ENCODE measurements at places on chromosomes 3 and 15. TPM values are rescaled to one million over a fixed set of nuclear protein-coding genes. Genes with fewer than 3 reads are reported as not detected.

- no peak for DNase-seq
Observed at GRCh38 chr3:21889166-21889565, 138.2 kb upstream of the ZNF385D start.

DNA sequence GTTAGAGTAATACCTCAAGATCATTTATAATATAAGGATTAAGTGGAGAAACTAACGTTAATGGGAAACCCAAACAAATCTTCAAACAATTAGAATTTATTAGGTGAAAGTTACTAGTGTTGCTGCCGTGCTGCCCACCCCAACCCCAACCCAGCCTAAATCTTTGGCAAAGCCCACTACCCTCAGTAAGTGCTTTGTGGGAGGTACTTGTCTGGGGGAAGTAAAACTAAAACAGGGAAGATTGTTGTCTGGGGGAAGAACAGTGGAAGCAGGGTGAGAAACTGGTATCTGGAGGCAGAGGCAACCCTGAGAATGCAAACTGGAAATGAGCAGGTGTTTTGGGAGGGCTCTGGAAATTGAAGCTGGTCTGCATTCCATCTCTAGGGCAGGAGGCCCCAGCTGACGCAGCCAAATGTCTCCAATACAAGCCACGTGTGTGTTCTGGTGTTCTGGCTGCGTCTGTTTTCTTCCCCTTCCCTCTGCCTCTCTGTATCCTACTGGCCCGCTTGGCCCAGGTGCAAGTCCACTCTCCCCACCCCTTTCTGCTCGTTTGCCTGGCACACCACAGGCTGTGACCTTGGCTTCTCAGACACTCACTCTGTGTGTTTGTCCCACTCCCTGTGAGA, 32.7 kb downstream of the FEM1B start:
- DNase-seq, result no peak

Gene CLDN16
- total RNA-seq, result not detected

DNA sequence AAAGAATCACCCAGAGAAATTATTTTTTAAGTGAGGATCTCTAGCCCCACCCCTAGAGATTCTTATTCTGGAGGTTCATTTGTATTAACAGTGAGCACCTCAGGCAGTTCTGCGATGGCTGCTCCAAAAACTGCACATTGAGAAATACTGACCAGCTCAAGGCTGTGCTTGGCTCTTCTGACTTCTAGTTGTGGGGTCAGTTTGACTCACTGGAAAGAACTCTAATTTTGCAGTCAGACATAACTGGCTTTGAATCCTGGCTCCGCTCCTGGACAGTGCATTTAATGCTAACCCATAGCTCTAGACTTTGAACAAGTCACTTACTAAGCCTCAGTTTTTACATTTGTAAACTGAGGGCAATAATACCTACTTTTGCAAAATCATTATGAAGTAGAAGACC, 123.6 kb upstream of the SKOR1 start:
- no peak for DNase-seq

Gene PDZRN3
- total RNA-seq, result 9.5 TPM

DNA sequence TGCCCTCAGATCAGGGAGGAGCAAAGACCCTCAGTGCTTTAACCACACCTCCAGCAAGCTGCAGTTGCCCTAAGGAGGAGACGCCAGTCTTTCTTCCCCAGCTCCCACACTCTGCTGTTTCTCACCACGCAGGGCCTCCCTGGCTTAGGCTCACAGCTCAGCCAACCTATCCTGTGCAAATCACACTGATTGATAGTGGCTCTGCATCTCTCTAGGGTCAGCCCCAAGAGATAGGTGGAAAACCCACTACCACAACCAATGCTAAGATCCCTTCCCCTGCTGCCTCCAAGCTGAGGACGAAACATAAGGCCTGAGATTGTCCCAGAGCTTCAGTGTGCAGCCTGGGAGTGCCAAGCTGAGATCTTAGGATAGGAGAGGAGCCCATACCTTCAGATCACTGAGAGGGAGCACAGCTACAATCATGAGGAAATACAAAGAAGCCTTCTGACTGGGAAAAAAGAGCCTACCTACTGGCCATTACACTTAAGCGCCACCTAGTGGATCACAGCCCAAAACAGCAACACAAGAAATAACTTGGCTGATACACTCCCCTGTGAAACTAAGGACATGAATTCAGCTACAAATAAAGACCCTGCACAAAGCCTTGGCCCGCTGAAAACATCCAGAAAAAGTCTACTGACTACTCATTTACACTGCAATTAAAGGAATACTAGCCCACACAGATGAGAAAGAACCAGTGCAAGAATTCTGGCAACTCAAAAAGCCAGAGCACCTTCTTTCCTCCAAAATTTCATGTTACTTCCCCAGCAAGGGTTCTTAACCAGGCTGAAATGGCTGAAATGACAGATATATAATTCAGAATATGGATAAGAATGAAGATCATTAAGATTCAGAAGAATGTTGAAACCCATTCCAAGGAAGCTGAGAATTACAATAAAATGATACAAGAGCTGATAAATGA, 271.5 kb upstream of the DCBLD2 start:
- peak; percentile 71 for DNase-seq

- DNase-seq, result no peak
Observed at GRCh38 chr3:46052531-46052930, 25.2 kb upstream of the XCR1 start.

- DNase-seq, result peak; percentile 44
Observed at GRCh38 chr3:170483485-170484262, 65.0 kb downstream of the CLDN11 start.

- DNase-seq, result no peak
Observed at GRCh38 chr3:48039487-48040190, 23.4 kb upstream of the MAP4 start.

DNA sequence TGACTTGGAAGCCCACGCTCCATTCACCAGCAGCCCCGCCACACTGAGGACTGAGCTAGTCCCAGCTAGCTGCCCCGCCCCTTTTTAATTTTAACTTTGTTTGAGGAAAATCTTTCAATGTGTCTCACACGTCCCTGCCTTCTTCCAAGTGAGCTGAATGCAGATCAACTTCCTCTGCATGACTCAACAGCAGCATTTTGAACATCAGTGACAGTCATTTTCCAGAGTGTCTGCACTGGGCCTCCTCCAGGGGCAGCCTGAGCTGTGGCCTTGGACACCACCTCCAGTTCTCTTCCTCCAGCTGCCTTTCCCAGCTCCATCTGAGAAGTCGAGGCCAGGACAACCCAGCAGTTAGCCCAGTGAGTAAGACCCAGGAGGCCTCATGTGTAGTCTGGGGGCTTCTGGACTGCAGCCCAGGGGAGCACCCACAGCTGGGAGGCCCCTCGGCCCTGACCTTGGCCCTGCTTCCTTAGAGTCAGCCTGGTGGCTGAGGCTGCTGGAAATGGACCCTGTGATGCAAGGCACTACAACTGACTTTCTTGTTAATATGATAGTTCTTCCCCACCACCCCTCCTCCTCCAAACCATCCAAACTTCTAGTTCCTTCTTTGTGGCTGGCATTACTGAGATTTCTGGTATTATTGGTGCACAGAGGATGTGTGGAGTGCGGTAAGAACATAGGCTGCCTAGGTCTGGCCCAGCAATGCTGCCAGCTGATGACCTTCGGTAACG, 21.4 kb upstream of the ESYT3 start:
- DNase-seq, result no peak

Gene SNTN
- total RNA-seq, result not detected

- DNase-seq, result no peak
Observed at GRCh38 chr3:38599886-38600285, 49.6 kb downstream of the SCN5A start.

- DNase-seq, result no peak
Observed at GRCh38 chr15:54556231-54556630, 578.0 kb downstream of the UNC13C start.

GRCh38 chr15:68387381-68388143, 44.4 kb downstream of the ITGA11 start:
- DNase-seq, result peak; percentile 3

DNA sequence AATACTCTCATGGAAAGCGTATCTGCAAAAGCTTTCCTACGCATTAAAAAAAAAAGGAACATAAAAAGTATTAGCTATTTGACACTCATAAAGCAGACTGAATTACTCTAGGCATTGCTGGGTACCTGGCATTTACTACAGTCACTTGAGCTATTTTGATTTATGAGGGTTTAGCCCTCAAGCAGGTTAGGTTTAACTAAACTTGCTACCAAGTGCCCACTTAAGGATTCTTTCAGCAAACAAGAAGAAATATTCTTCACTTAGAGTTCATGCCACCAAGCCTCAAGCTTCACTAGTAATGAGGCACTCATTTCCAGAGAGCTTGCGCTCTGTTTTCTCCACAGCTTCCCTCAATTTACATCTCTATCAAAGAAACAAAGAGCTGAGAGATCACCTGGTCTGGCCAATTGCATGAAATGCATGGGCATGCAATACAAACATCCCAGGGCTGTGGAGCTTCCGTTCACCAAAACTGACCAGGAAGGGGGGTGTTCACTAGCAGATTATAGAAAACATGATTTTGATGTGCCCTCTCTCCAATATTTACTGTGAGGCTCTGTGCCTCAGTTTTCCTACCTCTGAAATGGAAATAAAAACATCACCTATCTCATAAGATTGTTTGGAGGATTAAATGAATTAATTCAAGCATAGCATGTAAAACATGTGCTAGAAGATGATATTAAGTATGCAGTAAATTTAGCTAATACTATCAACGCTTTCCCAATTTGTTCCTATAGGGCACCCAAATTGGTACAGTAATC, 217.3 kb downstream of the RORA start:
- peak; percentile 33 for DNase-seq

Gene NRG4
- total RNA-seq, result 0.18 TPM

Gene ARL8B
- 23.5 TPM for total RNA-seq

Gene HHATL
- total RNA-seq, result 0.21 TPM

GRCh38 chr3:55243678-55244077, 243.4 kb downstream of the WNT5A start:
- DNase-seq, result no peak

GRCh38 chr3:160883373-160883772, 127.3 kb downstream of the PPM1L start:
- no peak for DNase-seq

DNA sequence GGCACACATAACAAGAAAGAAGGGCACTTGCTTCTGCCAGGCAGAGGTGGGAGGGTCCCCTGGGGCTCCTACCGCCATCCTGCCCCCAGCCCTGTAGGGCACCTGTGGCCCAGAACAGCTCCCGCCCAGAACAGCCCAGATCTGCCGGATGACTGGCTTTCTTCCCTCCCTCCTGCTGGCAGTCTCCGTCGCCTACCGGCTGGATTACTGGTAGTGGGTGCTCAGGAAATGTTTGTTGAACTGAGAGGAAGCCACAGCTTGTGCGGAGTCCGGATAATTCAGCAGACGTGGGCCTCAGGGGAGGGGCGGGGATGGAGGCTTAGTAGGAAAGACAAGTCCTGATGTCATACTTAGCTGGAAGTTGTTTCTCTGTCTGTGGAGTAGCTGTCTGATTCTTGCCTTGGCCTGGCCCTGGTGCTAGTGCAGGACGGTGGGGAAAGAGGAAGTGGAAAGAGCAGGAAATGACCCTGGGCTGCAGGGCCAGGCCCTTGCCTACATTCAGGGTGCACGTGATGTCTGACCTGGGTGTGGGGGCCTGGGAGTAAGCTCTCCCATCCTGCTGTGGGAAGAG, 6.7 kb downstream of the CCDC9B start:
- DNase-seq, result no peak

Gene MEGF11
- 2.7 TPM for total RNA-seq

DNA sequence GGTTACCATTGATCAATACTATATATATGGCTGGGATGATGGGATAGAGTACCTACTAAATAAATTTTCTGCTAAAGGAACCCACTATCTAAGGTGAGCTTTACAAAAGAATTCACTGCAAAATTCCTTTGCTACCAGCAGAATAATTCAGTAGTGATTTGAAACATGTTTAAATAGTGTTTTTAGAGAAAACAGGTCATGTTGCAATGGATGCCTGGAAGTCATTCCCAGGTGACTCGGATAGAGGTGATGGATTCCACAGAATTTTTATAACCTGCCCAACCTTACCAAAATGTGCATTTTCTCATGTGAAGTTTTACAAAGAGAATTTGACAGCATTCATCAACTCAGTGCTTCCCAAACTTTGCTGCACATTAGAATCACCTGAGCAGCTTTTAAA, 53.2 kb downstream of the CEP152 start:
- DNase-seq, result no peak

GRCh38 chr3:162295323-162295983, 798.8 kb downstream of the OTOL1 start:
- no peak for DNase-seq

DNA sequence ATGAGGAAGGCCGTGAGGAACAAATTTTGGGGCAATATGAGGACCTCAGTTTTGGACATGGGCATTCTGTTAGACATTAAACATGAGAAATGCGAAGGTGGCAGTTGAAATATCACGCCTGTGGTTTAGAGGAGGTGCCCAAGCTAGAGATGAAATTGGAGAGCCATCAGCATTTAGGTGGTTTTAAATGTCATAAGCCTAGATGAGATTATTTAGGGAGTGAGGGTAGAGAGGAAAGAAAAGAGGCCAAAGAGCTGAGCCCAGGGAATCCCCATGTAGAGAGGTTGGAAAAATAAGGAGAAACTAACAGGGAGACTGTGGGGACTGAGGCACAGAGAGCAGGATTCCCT, 14.9 kb downstream of the RTP1 start:
- DNase-seq, result no peak

DNA sequence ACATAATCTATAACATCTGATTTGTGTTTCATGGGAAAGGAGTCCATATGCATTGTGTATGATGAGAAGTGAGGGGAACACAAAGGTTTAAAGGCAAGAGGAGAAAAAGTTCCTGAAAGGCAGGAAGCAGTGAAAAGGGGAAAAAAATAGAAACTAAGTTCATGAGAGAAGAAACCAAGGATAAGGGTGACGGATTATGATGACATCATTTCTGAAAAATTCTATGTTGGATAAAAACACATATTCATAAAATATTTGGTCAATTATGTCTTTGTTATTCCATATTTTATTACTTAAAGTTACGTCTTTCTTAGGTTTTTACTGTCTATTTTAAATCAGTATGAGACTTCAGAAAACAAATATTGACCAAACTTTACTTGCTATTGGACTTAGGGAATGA, 48.6 kb upstream of the CP start:
- no peak for DNase-seq

Gene RTP1
- 5.6 TPM for total RNA-seq

Gene PLCL2
- total RNA-seq, result 9.1 TPM

- DNase-seq, result peak; percentile 40
Observed at GRCh38 chr3:186772701-186773417, 10.5 kb upstream of the EIF4A2 start.

Gene CXCR6
- total RNA-seq, result not detected

DNA sequence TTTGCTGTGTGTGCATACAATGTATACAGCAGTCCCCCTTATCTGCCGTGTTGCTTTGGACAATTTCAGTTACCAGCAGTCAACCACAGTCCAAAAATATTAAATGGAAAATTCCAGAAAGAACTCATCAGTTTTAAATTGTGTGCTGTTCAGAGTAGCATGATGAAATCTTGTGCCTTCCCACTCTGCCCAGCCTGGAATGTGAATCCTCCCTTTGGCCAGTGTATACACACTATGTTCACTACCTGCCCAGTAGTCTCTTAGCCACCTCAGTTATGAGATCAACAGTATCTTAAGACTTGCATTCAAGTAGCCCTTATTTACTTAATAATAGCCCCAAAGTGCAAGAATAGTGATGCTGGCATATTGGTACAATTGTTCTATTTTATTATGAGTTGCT, 133.6 kb upstream of the ABHD17C start:
- no peak for DNase-seq

Measured in WTC11 (cell line).